ENCODE measurements at places on chromosomes 3 and 15. TPM values are rescaled to one million over a fixed set of nuclear protein-coding genes. Genes with fewer than 3 reads are reported as not detected.

GRCh38 chr3:176661432-176661964 is 535.8 kb downstream of the TBL1XR1 start:
- H3K27ac ChIP-seq = no peak overlapping the region
- no peak for DNase-seq
- no peaks in the 10 kb centered on the region for H3K27me3 ChIP-seq
- H3K4me3 ChIP-seq = no peak overlapping the region

DNA sequence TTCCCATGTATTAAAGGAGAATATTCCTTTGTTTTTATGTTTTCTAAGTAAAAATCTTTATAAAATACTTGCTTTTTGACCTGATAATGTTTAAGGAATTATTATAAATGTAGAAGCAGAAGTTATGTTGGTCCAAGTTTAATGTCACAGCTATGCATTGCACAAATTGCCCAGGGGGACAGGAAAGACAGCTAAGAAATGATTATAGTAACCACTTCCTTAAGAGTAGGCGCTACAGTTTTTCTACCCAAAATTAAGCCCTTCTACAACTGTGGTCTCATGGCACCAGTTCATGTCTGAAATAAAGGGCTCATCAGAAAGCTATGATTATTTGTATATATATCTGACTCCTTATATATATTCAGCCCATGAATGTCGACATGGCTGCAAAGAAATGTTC is 176.4 kb downstream of the GBE1 start:
- H3K4me1 ChIP-seq = no peaks in the 10 kb centered on the region
- no peak overlapping the region for H3K4me3 ChIP-seq
- H3K27ac ChIP-seq = no peak overlapping the region
- no peaks in the 10 kb centered on the region for H3K27me3 ChIP-seq

DNA sequence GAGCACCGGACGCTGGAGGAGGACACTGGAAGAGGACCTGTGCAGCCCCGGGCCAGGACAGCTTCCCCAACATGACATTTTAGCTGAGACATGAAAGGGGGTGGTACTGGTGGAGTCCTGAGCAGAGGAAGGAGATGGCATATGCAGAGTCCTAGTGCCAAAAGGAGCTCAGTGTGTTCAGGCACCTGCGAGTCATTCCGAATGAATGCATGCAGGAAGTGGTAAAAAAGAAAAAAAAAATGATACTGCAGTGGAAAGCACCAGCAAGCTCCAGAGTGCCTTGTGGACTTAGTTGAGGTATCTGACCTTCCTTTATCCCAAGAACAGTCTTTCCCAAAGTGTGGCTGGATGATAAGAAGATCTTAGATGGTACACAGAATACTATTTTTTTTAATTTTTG is 6.6 kb upstream of the ZNF148 start:
- peak; percentile 27 for DNase-seq
- H3K27me3 ChIP-seq = no peaks in the 10 kb centered on the region
- peaks cover 16% of the 10 kb centered on the region for H3K4me1 ChIP-seq
- no peak overlapping the region for H3K4me3 ChIP-seq
- H3K27ac ChIP-seq = no peak overlapping the region

- H3K36me3 ChIP-seq = no peaks in the 10 kb centered on the region
- no peak for DNase-seq
- H3K4me3 ChIP-seq = no peak overlapping the region
- H3K27ac ChIP-seq = no peak overlapping the region
These were observed 30.3 kb upstream of the SPESP1 start for GRCh38 chr15:68900027-68900426.

DNA sequence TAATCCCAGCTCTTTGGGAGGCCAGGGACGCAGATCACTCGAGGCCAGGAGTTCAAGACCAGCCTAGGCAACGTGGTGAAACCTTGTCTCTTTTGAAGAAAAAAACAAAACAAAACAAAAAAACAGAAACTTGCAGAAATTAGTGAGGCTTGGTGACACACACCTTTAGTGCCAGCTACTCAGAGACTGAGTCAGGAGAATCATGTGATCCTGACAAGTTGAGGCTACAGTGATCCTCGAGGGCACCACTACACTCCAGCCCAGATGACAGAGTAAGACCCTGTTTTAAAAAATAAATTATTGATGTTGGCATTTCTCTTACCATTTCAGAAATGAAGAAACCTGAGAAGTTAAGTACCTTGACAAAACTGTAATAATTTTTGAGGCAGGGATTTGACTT is 44.6 kb upstream of the CCNB2 start:
- no peaks in the 10 kb centered on the region for H3K27me3 ChIP-seq
- no peaks in the 10 kb centered on the region for H3K4me1 ChIP-seq
- DNase-seq = no peak
- no peak overlapping the region for H3K27ac ChIP-seq

- no peak overlapping the region for H3K4me3 ChIP-seq
- no peaks in the 10 kb centered on the region for H3K36me3 ChIP-seq
- peak; percentile 85 for DNase-seq
- no peaks in the 10 kb centered on the region for H3K27me3 ChIP-seq
- H3K4me1 ChIP-seq = peaks cover 48% of the 10 kb centered on the region
These were observed 66.1 kb downstream of the SLC30A4 start for GRCh38 chr15:45456212-45457106.

GRCh38 chr15:78179906-78180305 is 30.7 kb downstream of the IDH3A start:
- no peak overlapping the region for H3K4me3 ChIP-seq
- no peaks in the 10 kb centered on the region for H3K27me3 ChIP-seq
- no peaks in the 10 kb centered on the region for H3K36me3 ChIP-seq
- H3K4me1 ChIP-seq = no peaks in the 10 kb centered on the region

- no peak overlapping the region for H3K27ac ChIP-seq
- no peak overlapping the region for H3K4me3 ChIP-seq
- no peaks in the 10 kb centered on the region for H3K27me3 ChIP-seq
- no peaks in the 10 kb centered on the region for H3K36me3 ChIP-seq
These were observed 9.6 kb upstream of the FOXP1 start for GRCh38 chr3:71593106-71593505.

DNA sequence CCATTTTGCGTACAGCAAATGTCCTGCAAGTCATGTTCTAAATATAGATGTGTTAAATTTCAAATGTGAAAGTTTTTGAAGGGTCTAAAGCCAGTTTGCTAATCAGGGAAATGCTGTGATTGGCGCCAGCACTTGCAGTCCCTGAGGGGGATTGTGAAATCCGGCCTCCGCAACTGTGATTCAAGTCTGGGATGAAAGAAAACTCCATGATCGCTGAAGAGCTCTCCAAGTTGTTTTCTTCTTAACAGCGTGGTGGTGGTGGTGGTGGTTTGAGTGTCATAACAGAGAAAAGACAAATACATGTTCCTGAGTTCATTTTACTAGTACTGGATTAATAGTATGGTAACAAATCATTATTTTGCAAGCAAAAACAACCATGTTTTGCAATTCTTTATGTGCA is 51.8 kb downstream of the MITF start:
- DNase-seq = no peak
- no peaks in the 10 kb centered on the region for H3K36me3 ChIP-seq
- peaks cover 12% of the 10 kb centered on the region for H3K4me1 ChIP-seq
- no peak overlapping the region for H3K27ac ChIP-seq

- H3K36me3 ChIP-seq = no peaks in the 10 kb centered on the region
- peak overlapping the region; percentile 85 for H3K27ac ChIP-seq
These were observed 71.1 kb upstream of the XCR1 start for GRCh38 chr3:46098319-46098761.

GRCh38 chr3:195259154-195259474 is 11.8 kb downstream of the XXYLT1 start:
- no peak for DNase-seq
- no peaks in the 10 kb centered on the region for H3K27me3 ChIP-seq
- peak overlapping the region; percentile 70 for H3K4me3 ChIP-seq
- no peaks in the 10 kb centered on the region for H3K36me3 ChIP-seq
- H3K4me1 ChIP-seq = peaks cover 13% of the 10 kb centered on the region

GRCh38 chr3:37987751-37988179 is 2.8 kb upstream of the VILL start:
- DNase-seq = no peak
- peak overlapping the region; percentile 49 for H3K27ac ChIP-seq
- no peaks in the 10 kb centered on the region for H3K36me3 ChIP-seq
- H3K27me3 ChIP-seq = no peaks in the 10 kb centered on the region
- peaks cover 66% of the 10 kb centered on the region for H3K4me1 ChIP-seq

- H3K36me3 ChIP-seq = no peaks in the 10 kb centered on the region
- no peak overlapping the region for H3K4me3 ChIP-seq
- no peak overlapping the region for H3K27ac ChIP-seq
- no peaks in the 10 kb centered on the region for H3K4me1 ChIP-seq
- no peak for DNase-seq
These were observed 84.2 kb downstream of the LRRC49 start for GRCh38 chr15:70976851-70977250.

GRCh38 chr3:4053975-4054374 is 249.2 kb upstream of the SETMAR start:
- H3K4me3 ChIP-seq = no peak overlapping the region
- DNase-seq = no peak
- no peaks in the 10 kb centered on the region for H3K27me3 ChIP-seq
- H3K36me3 ChIP-seq = no peaks in the 10 kb centered on the region

DNA sequence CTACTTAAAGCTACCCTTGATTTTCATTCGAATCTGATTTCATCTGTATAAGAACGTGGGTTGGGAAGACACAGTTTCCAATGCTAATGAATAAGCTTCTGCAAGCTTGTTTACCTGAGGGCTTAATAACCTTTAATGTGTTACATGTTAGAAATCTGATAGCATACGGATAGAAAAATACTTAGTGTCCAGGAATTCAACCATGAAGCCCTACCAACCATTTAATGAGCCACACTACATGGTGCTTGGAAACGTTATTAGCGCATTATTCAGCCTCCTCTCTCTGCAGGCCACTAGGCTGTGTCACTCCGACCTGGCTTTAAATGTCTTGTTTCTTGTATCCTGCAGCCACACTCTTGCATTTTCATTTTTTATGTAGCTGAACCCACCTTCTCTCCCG is 1.6 kb downstream of the FAM81A start:
- H3K36me3 ChIP-seq = no peaks in the 10 kb centered on the region
- H3K27ac ChIP-seq = no peak overlapping the region

DNA sequence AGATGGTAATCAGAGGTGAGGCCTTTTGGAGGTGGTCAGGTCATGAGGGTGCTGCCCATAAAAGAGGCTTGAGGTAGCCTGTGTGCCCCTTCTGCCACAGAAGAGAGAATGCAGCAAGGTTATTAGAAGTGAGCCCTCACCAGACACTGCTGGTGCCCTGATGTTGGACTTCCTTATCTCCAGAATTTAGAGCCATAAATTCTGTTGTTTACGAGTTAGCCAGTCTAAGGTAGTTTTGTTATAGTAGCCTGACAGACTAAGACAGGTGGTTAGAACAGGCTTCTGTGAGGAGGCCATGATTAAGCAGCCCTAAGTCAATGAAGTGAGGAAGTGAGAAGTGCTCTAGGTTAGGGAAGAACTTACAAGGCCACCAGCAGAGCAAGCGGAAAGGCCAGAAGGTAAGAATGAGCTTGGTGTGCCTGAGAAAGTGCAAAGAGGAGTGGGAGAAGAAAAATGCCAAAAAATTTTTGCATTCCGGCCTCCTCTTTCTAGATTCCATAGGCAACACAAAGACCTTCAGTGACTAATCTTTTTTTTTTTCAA is 44.2 kb upstream of the STT3B start:
- no peak for DNase-seq
- no peaks in the 10 kb centered on the region for H3K36me3 ChIP-seq
- H3K27ac ChIP-seq = no peak overlapping the region
- no peak overlapping the region for H3K4me3 ChIP-seq
- no peaks in the 10 kb centered on the region for H3K4me1 ChIP-seq

GRCh38 chr15:34581043-34581365 is 2.4 kb downstream of the GOLGA8B start:
- no peak overlapping the region for H3K4me3 ChIP-seq
- no peak overlapping the region for H3K27ac ChIP-seq
- DNase-seq = no peak
- no peaks in the 10 kb centered on the region for H3K27me3 ChIP-seq
- no peaks in the 10 kb centered on the region for H3K4me1 ChIP-seq
- no peaks in the 10 kb centered on the region for H3K36me3 ChIP-seq

DNA sequence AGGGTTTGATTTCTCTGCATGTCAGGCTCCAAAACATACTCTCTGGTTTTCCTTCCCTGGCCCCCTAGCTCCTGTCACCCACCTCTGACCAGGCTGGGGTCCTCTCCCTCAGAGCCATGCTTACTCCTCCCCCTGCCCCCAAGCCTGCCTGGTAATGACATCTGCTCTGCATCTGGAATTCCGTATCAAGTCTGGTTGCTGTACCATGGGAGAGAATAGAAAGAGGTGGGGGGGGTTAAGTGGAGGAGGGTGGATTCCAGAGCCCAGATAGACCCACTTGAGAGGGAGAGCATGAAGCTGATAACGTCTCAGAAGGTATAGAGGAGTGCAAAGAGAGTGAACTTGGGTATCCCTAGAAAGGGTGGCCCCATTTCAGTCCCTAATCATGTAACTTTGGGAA is 4.2 kb downstream of the IGDCC4 start:
- no peaks in the 10 kb centered on the region for H3K36me3 ChIP-seq
- H3K27me3 ChIP-seq = peaks cover 4% of the 10 kb centered on the region
- no peak overlapping the region for H3K27ac ChIP-seq

DNA sequence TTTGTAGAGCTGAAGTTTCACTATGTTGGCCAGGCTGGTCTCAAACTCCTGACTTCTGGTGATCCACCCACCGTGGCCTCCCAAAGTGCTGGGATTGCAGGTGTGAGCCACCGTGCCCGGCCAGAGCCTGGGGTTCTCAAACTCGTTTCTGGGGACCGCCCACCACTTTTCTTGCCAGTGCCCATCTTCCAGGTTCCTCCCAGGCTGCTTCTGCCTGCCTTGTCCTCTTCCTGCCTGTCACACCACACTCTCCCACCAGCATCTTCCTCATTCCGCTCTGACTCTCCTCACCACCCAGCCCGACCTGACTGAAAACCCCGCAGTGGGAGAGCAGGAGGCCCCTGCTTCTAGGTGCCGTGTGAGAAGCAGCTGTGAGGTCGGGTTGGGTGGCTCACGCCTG is 3.1 kb upstream of the DYNLT2B start:
- H3K4me3 ChIP-seq = no peak overlapping the region
- H3K27ac ChIP-seq = no peak overlapping the region
- peaks cover 25% of the 10 kb centered on the region for H3K36me3 ChIP-seq
- no peaks in the 10 kb centered on the region for H3K4me1 ChIP-seq
- no peaks in the 10 kb centered on the region for H3K27me3 ChIP-seq

GRCh38 chr15:100484443-100484842 is 44.3 kb downstream of the CERS3 start:
- no peak overlapping the region for H3K4me3 ChIP-seq
- H3K36me3 ChIP-seq = no peaks in the 10 kb centered on the region
- H3K27me3 ChIP-seq = no peaks in the 10 kb centered on the region
- no peak for DNase-seq
- no peaks in the 10 kb centered on the region for H3K4me1 ChIP-seq
- H3K27ac ChIP-seq = no peak overlapping the region

HAUS2 gene
- total RNA-seq = 17.7 TPM

PLIN1 gene
- 1.0 TPM for total RNA-seq

CKMT1B gene
- total RNA-seq = 1.6 TPM

TM4SF18 gene
- not detected for total RNA-seq

CALML4 gene
- 10.9 TPM for total RNA-seq

FBXL22 gene
- total RNA-seq = 0.17 TPM

GLDN gene
- not detected for total RNA-seq

KIF7 gene
- 13.3 TPM for total RNA-seq

FHIT gene
- total RNA-seq = 7.6 TPM

Measured in PC-9 (cell line).